ENCODE measurements at places on chromosomes 7 and 10. TPM values are rescaled to one million over a fixed set of nuclear protein-coding genes. Genes with fewer than 3 reads are reported as not detected.

Gene A1CF
- total RNA-seq: 3.3 TPM

Gene GNAT3
- total RNA-seq: 0.22 TPM

Gene CNPY1
- not detected for total RNA-seq

Gene STEAP4
- under 0.01 TPM for total RNA-seq

Gene TWIST1
- 6.3 TPM for total RNA-seq

Gene STRIP2
- 1.6 TPM for total RNA-seq

Gene ATOH7
- total RNA-seq: under 0.01 TPM

Gene ALOX5
- total RNA-seq: not detected

Gene PRSS37
- not detected for total RNA-seq

Measured in placental epithelial cell (primary cell).